ENCODE measurements at places on chromosomes 1 and 21.

DNA sequence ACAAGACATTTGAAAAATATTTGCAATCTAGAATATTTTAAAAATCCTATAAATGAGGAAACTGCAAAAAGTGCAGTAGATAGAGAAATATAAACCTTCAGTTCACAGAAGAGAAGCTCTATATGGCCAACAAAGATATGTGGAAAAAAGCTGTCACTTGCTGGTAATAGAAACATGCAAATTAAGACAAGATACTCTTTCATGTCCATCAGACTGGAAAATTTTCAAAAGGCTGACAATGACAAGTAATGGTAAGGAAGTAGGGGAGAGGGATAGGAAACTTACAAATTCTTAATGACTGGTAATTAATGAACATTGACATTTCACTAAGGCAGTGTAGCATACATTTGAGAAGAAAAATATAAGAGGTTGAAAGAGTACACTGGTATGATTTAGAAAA, 147.9 kb downstream of the MRPL39 start:
- DNase-seq = no peak

DNA sequence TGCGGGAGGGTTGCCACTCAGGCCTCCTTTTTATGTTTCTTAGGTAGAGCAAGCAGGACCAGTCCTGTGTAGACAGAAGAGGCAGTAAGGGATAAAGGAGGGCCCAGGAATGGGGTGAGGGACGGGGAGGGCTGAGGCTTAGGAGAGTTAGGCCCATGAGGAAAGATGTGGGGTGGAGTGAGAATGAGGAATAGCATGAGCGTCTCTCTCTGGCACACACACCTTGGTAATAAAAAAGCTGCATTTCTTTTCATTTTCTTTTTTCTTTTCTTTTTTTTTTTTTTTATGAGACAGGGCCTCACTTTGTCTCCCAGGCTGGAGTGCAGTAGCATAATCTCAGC, 7.6 kb upstream of the HSPG2 start:
- no peak for DNase-seq

GRCh38 chr1:39086386-39086785, 60.2 kb downstream of the NDUFS5 start:
- peak; percentile 43 for DNase-seq

- no peak for DNase-seq
These were observed 365.8 kb downstream of the RGS7 start for GRCh38 chr1:240991230-240991629.

DNA sequence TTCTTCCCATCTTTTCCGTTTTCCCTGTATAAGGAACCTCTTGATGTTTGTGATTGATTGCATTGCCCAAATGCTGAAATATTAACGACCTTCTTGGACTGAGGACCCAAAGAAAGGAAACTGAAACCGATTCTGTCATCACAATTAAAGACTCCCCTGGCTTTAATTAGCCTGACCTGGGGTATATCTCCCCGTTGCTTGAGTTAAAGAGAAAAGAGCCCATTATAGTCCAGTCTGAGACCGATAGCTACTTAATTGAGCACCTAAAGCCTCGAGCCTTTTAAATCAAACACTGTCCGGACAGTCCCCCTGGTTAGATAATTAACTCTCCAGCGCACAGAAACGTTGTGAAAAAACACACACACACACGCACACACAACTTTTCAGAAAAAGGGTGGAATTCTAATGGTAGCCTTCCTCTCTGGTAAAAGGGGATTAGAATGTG, 8.0 kb downstream of the LMO4 start:
- no peak for DNase-seq

GRCh38 chr1:29839726-29840125, 603.4 kb downstream of the PTPRU start:
- no peak for DNase-seq

- no peak for DNase-seq
These were observed 2.3 kb upstream of the TNNT2 start for GRCh38 chr1:201379733-201380242.

GRCh38 chr1:228450200-228450599, 33.5 kb upstream of the TRIM17 start:
- no peak for DNase-seq

DNA sequence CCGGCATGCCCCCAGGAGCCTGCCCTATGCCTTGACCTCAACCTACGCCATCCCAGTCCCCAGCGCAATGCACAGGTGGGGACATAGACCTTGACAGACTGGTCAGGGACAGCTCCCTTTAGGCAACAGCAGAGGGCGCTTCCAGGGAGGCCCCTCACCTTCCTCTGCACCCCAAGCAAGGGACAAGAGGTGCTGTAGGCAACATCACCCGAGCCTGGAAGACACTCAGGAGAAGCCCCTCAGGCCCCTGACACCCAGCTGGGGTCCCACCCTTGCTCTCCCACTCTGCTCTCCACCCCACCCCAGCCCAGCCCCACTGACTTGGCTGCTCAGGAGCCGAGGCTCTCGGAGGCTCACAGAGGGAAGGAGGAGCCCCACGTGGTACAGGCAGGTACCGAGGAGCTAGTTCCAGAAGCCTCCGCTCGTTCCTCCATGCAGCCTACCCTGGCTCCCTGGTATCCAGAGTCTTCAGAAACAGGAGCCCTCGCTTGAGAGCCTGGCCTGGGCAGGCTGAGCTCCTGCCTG, 2.4 kb upstream of the WNT3A start:
- peak; percentile 37 for DNase-seq

- DNase-seq = peak; percentile 41
These were observed 43.0 kb downstream of the UBE2U start for GRCh38 chr1:64246294-64246917.

- no peak for DNase-seq
These were observed 39.5 kb upstream of the C1orf87 start for GRCh38 chr1:60113028-60113427.

GRCh38 chr1:156400191-156400935, 31.4 kb downstream of the RHBG start:
- DNase-seq = no peak

DNA sequence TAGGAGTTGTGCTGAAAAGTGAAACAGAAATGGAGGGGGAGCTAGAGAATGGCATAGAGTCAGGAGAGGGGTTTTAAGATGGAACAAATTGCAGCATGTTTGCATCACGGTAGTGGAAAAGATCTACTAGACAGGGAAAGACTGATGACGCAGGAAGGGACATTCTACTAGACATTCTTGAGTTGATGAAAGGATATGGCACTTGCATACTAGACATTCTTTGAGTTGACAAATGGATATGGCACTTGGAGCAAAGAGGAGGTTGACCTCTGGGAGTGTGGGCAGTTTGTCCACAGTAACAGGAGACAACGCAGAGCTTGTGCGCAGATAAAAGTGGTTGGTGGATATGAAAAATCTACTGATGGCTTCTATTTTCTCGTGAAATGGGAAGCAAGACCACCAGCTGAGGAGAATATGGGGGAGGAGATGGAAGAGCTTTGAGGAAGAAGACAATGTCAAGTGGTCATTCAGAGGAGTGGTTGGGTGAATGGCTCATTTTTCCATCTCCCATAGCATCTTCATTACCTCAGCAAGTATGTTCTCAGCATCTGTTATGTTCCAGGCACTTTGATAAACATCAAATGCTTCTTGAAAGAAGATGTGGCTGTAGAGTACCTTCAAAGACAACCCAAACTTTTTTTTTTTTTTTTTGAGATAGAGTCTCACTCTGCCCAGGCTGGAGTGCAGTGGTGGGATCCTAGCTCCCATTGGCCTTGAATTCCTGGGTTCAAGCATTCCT, 2.4 kb upstream of the CTPS1 start:
- peak; percentile 89 for DNase-seq

GRCh38 chr1:35575416-35575958, 2.4 kb downstream of the TFAP2E start:
- DNase-seq = no peak

DNA sequence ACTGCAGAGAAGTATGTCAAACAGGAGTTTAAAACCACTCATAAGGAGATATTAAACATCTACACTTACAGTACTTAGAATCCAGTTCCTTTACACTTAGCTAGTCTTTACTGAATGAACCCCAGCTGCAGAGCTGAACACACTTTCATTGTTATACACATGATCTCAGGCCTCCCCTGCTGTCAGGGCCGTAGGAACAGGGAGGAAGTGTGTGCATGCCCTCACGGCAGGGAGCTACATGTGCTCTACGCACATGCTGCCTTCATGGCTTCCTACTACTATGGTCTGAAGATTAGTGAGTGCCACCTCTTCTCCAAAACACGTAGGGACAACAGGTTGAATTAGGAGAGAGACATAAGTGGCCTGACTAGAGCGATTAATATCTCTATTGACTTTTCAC, 191.5 kb downstream of the SIPA1L2 start:
- DNase-seq = no peak

DNA sequence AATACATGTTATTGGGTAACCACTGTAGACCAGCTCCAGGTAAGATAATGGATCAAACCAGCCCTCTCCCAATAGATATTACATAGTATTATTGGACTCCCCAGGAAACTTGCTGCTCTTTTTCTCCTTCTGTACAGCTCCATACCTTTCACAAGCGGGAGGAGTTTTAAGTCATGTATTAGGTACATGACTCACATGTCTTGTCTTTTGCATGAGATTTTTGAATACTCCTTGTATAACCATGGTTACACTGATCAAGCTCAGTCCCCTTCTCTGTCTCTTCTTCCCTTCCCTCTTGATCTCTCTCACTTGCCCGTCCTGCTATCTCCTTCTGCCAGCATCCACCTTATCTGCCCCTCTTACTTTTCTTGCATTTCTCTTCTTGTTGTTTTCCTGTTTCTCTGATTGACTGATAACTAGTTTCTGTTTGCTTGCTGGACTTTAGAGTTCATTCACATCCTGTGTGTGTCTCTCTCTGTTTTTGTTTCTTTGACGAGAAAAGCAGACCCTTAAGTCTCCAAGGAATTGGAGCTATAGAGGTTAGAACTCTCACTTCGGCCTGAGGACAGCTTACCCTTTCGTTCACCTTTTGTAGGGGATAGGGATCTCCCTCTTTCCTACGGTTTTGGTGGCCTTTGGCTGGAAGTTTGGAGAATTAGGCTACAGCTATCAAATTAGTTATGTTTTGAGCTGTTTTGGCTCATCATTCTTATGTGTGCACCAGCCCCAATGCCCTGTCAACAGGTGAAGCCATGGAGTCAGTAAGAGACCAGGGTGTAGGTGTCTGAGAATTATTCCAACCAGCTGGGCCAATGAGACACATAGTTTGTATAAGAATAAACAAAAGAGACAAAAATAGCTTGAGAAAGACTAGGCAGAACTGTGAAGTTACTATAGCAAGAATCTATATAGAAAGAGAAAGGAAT, 49.0 kb upstream of the ASB17 start:
- DNase-seq = no peak

DNA sequence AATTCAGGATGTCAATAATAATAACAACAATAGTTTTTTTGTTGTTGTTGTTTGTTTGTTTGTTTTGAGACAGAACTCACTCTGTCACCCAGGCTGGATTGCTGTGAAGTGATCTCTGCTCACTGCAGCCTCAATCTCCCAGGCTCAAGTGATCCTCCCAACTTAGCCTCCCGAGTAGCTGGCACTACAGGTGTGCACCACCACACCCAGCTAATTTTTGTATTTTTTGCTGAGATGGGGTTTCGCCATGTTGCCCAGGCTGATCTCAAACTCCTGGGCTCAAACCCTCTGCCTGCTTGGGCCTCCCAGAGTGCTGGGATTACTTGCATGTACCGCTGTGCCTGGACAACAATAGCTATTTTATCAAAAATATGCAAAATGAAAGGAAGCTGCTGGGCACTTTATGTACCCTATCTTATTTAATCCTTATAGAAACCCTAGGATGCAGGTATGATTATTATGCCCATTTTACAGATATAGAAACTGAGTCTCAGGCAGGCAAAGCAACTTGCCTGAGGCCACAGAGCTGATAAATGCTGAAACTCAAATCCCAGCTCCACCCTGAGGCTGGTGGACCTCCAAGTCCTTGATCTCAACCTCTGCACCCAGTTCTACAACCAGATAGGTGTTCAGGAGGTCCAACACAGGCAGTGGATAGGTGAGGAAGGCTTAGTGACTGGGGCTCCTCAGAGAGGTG, 57.4 kb upstream of the CTPS1 start:
- no peak for DNase-seq

DNA sequence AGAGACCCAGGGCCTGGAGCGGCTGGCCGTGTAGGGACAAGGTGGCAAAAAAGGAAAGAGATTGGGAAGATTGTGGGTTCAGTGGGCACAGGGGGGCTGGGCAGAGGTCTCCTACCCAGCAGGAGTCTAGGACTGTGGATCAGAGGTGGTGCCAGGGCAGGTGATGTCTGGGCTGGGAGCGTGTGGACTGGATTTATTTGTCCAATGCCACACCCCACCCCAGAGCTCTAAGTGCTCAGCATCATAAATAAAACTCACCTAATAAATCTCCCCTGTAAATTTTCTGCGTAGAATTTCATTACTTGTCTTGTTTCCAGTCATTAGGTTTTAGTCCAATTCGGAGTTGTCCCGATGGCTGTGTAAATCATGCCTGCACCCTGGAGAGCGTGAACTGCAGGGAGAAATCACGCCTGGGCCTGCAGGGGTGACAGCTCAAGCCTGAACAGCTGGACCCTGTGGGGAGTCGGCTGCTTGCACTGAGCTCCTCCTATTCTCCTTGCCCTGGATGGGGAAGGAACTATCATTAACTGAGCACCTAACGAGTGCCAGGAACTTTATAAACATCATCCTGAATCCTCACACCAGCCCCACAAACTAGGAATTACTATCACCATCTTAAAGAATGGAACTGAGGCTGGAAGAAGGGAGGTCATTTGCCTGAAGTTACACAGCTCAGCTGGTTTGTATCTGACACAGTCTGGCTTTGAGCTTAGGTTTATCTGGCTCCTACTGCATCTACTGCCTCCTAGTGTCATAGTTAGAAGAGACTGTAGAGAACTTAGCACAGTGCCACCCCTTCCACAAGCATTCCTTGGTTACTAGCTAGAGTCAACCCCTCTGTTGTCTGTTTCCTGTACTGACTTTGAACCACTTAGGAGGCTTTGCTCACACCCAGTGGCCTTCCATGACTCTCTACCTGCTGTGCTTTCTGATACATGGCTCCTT, 25.0 kb upstream of the POU3F1 start:
- DNase-seq = peak; percentile 36

- DNase-seq = no peak
These were observed 33.5 kb upstream of the MACF1 start for GRCh38 chr1:39170731-39171667.

Measured in EL (cell line).